ENCODE measurements at places on chromosomes 7 and 10.

DNA sequence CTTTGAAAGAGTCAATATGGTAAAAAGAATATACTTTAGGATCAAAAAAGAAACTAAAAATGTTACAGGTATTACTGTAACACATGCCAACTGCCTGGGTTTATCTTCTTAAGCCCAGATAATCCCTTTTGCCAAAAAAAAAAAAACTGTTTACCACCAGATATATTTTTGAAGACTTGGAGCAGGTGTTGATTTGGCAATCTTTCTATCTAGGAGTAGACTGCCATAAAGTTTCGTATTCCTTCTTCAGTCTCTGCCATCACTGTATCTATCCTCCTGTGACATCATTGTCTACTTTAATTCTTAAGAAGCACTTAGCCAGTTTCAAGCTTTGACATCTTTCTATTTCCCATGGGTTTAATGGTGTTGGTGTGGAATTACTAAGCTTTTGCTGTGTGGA is 161.0 kb downstream of the ST7 start:
- DNase-seq: no peak

GRCh38 chr7:155288055-155288454 is 9.6 kb upstream of the INSIG1 start:
- no peak for DNase-seq

DNA sequence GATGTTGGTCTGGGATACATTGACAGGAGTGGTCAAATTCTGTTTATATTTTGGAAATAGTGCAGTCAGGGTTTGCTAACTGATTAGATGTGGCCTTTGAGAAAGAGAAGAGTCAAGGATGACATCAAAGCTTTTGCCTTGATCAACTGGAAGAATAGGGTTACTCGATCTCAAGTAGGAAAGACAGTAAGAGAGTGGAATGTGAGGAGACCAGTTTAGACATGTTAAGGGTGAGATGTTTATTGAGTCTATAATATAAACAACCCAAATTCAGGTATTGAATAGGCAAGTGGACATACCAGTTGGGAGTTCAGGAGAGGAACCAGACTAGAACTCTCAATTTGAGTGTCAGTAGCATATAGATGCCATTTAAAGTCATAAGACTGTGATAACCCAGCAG is 1.9 kb upstream of the ANKRD7 start:
- no peak for DNase-seq

DNA sequence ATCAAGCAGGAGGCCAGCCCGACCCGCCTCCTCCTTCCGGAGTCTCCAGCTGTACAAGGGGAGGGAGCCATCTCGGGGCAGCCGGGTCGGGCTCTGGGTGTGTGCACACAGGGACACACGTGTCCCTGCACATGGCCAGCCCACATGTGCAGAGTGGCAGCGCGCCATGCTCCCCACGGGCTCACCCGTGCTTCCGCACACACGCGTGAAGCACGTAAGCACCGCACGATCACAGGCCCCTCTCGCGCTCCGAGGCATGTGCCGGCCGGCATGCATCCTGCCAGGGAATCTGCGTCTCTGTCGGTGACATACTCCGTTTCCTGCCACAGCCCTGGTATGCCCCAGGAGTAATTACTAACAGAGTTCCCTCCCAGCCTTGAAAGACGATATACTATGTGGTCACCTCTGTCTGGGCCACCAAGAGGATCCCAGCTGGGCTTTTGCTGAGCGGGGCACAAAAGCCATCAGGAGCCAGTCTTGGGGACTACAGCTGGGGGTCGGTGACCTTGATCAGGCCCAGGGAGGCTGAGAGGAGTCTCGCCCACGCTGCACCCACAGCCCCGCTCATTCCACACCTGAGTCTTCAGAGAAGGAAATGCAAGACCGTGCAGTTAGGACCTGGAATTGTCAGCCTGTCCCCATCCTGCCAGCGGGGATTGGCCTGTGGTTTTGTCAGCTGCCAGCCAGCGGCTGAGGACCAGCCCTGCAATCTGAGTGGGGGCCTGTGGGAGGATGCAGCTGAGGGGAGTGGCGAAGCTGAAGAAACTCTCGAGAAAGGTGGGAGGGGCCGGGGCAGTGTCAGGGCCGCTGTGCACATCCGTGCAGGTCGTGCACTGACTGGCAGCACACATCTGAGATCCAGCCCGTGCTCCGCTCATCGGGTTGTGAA is 11.0 kb upstream of the LFNG start:
- DNase-seq: peak; percentile 41

DNA sequence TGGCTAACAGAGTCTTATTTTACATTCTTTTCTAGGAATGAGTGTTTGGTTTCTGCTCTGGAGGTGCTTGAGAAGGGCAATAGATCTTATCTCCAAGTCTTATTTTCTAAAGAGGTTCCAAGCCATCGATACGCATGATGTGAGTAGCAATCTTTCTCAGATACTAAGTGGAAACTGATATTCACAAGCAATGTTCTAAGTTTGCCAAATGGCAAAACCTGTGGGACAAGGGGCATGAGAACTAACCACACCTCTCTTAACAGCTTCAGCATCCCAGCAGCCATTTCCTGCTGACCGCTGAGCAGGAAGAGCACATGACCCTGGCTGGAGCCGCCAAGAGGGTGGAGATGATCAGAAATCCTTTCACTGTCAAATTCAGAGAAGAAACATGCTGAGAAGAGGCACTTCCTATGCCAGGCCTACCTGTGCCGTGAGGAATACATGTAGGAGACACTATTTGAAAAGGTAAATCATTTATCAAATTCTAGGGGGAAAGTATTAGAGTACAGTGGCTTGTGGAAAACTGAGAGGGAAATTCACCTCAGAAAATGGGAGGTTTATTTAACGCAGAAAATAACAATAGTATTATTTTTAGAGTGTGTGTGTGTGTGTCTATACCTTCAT is 35.2 kb downstream of the CCDC71L start:
- no peak for DNase-seq

DNA sequence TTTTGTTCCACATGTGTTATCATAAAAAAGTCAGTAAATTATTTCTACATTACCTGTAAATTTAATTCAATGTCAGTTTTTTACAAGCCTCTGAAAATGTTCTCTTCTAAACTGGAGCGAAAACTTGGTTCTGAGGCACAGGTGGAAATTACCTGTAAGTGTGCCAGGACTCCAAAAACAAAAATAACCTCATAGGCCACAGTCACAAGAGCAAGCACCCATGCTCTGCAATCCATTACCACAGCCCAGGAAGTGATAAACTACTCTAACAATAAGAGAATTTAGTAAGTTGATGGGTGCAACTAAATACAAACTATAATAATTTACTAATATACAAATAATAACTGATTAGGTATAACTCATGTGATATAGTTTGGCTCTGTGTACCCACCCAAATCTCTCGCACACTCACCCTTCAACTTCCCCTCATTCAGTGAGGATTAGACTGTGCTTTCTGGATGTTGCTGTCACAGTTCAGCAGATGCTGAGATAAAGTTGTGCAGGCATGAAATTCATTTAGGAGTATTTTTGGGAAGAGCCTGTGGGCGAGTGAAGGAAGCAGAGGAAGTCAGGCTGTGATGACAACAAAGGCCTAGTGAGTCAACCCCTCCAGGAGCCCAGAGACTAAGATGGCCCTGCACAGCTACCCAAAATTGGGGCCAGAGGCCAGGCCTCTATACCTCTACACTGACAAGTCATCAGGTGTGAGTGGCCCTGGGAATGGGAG is 16.3 kb upstream of the GIMAP6 start:
- no peak for DNase-seq
